Daoy (cell line): ENCODE measurements at places on chromosomes 6 and 20.

DNA sequence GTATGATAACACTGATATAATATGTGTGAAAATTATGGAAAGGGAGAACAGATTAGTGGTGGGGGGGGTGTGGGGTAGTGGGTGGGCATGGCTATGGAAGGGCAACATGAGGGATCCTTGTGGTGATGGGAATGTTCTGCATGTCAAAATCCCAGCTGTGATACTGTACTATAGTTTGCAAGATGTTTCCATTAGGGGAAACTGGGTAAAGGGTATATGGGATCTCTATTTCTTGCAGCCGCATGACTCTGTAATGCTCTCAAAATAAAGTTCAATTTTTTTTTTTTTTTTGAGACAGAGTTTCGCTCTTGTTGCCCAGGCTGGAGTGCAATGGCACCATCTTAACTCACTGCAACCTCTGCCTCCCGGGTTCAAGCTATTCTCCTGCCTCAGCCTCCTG lies 14.3 kb downstream of the ZBTB2 start:
- no peak for DNase-seq

DNA sequence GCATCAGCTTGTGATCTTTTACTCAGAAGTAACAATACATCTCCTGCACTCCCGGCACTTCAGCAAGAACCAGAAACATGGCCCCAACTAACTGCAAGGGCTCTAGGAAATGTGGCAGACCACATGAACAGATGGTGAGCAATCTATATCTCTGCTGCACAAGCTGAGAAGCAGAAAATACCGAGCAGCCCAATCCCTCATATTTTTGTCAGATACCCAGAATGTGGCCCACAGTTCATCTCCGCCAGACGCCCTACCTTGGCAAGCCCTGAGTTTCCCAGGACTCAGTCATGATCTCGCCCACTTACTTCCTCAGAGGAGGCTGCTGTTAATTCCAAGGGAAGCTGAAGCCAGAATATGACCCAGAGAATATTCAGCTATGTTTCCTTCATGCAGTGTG lies 63.1 kb upstream of the PHACTR1 start:
- DNase-seq: no peak

DNA sequence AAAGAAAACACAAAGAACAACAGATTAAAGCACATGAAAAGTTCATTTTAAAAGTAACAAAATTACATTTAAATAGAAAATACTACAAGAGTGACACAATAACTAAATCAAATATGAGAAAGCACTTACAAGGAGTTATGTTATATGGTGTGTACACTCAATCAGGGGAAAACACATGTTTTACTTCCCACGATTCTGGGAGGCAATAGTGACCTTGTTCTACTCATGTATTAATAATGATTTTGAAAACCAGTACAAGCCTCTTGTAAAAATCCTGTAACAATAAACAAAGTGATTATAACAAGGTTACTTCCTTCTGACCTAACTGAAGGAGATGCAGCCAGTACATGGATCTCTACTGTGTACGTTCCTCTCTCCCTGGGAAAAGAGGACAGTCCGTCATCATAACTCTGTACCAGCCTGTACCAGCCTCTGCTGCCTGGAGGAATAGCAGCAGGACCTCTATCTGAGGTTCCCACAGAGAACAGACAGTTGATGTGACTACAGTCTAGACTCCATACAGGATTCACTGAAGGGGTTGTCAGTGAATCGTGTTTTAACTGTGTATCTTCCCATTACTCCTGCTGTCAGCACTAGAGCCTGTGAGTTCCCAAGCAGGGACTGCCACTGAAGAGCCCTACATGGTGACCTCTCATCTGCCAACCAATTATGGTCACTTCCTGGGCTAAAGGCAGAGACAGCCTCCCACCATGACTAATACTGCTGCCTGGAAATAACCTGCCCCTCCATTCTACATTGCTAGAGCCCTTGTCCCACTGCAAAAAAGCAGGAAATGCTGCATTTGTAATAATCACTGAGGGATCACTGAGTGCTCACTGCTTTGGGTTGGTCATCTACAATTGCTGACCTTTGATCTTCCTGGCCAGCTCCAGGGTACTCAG lies 149.7 kb downstream of the KIF16B start:
- DNase-seq: peak; percentile 17

DNA sequence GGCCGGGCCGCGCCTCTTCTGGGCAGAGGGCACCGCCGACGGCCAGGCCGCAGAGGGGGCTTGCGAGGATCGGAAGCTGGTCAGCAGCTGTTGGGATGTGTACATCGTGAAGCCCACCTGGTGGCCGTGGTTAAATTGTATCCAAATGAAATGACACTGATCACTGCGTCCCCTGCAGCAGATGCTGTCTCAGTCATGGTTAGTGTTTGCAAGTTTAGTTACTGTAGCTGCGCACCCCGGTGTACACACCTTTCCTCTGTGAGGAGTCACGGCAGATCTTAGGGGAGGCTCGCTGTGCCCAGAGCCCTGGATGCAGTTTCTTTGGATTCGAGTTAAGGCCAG lies 653 bp downstream of the NAA20 start:
- no peak for DNase-seq

GRCh38 chr6:7674291-7674690 lies 51.6 kb upstream of the BMP6 start:
- no peak for DNase-seq

GRCh38 chr20:10357974-10358373 lies 76.0 kb downstream of the MKKS start:
- no peak for DNase-seq

DNA sequence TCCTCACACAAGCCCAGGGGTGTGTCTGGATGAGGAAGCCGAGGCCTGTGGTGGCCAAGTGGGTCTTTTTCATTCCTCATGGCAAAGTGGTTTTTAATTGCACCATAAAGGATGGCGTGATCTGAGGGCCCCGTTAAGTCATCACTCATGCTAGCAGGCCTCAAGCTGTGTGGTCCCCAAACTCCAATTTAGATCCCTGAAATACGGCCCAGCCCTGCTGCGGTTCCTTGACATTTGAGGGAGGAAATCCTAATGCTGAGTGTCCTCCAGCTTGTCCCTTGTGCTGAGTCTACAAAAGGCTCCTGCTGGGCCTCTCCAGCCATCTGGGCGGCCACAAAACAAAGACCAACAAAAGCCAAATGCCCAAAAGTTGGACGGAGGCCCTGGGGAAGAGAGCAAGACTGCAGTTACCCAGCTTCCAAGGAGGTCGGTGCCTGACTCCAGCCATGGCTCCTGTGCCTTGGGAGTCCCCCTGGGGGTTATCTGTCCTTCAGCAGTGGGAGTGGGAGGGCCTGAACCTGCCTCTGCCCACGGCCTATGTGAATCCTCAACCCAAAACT lies 162.3 kb upstream of the PDE10A start:
- DNase-seq: no peak

- no peak for DNase-seq
These were observed 40.2 kb upstream of the CD83 start for GRCh38 chr6:14077193-14077867.

DNA sequence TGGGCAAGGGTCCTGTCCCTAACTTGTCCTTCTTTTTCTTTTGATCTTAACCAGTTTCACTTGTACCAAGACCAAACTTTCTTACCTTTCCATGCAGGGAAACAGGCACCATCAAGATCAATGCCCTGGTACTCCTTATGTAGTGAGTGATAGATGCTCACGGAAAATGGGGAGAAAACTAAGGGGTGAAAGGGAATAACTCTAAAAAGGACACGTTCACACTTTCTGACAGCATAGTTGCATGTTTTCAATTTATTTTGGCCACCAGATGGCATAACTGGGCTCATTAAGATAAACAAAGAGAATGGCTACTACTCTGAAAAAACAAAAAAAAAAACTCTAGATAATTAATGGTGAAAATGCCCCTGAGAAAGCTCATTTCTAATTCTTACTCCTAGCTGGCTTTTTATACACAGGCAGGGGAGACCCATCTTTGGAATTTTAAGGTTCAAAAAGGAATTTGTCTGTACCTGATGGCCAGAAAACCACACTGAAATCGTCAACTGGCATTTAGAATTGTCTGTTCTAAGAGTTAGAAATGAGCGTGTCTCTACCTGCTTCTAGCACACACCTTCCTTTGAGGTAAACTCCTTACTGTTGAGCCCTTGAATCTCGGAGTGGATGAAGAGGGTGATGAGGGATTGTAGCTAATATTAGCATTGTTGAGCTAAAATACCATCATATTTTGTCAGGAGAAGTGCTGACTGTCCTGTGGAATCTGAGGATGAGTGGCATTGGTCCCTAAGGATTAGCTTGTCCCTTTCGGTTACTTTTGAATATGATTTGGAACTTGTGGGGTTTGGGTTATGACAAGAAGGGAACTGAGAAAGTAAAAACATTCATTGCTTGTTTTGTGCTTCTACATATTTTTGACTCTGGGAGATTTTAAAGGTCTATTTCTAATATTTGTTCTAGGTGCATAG lies 62.2 kb upstream of the DDR1 start:
- DNase-seq: peak; percentile 37

DNA sequence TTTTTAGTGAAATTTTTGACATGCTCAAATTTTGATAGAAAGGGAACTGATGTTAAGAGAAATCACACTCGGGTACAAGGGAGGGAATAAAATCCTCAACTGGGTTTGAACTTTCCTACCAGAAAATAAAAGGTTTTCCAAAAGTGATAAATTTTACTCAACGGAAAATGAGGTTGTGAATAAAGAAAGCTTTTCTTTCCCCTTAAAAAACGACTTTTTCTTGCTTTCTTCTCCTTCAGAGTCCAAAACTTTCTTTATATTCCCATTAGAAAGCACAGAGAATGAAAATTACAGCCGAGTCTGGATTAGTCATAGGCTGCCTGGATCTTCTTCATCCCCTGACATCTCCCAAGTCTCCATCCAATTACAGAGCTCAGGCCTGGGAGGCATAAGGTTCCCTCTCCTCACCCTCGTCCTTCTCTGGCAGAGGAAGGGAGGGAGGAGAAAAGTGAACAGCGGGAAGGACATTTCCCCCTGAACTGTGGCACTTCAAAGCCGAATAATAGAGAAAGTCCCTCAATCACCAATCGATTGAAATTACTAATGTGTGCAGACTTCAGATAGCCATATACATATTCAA lies 28.1 kb upstream of the QKI start:
- no peak for DNase-seq

DNA sequence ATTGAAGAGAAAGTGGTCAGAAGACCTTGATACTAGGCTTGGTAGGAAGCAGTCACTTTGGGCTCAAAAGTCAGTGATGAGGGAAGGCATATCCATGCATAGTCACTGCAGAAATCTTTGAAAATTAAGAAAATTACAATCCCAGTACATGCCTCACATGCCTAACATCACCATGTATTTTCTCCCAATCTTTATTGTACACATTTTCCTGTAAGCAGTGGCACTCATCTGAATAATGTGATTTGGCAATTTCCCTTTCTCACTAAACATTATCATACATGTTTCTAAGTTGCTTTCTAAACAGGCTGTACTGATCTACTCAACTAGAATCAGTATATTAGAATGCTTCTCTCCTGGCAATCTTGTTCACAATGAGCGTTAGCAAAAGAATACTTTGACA lies 280.7 kb upstream of the SUPT3H start:
- DNase-seq: no peak

DNA sequence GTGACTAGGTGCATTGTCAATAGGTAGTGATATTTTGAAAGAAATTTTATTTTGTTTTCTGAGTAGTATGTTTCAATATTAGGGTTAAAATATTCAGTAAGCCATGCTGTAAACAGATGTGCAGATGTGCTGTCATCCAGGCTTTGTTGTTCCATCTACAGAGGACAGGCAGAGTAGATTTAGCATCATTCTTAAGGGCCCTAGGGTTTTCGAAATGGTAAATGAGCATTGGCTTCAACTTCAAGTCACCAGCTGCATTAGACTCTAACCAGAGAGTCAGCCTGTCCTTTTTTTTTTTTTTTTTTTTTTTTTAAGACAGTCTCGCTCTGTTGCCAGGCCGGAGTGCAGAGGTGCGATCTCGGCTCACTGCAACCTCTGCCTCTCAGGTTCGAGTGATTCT lies 27.1 kb upstream of the BACH2 start:
- no peak for DNase-seq

GRCh38 chr6:89146718-89147700 lies 1.2 kb downstream of the PM20D2 start:
- peak; percentile 28 for DNase-seq

DNA sequence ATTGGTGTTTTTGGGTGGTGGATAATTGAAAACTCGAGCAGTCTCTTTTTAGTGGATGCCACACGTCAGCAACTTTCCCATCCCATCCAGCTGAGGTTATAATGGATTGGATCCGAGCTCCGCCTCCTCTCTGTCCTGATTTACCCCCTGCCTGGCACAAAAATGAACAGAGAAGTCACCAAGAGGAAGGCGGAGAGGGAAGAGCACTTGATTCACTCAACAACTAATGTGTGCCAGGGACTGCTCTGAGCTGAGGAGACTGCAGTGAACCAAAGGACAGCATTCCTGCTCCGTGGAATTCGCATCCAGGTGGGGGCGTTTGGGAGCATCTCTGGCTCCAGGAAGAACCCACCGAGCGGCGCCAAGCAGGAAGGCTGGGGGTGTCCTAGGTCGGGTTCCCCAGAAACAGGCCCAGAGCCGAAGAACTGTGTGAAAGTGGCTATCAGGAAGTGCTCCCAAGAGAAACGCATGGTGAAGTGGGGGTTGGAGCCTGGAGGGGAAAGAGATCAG lies 95.8 kb upstream of the NAA20 start:
- DNase-seq: no peak

GRCh38 chr20:25252230-25252651 lies 4.4 kb downstream of the PYGB start:
- no peak for DNase-seq

DNA sequence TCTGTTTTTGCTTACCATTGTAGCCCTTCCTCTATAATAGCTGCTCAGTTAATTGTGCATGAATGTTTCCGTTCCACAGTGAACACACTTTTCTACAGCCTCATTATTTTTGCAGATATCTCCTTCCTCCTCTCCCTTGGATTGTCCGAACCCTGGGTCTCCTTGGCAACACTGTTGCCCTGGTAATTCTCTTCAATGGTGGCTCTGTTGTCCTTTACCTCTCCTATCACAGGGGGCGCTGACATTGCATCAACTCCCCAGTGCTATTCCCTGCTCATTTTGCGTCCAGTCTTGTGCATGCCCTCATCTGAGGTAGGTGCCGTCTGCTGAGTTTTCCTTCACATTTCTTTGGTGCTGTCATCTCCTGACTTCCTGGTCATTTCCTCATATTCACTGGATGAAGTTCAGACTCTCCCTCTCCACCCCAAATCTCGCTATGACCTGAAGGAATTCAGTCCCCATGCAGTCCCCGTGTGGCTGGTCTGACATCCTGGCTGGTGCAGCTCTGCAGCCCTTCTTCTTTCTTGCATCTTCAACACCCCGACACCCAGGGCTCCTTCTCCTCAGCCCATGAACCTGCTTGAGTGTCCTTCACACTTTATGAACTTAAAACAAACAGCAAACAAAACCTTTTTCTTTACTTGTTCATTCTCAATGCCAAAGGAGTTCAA lies 21.1 kb downstream of the PHACTR2 start:
- DNase-seq: no peak

DNA sequence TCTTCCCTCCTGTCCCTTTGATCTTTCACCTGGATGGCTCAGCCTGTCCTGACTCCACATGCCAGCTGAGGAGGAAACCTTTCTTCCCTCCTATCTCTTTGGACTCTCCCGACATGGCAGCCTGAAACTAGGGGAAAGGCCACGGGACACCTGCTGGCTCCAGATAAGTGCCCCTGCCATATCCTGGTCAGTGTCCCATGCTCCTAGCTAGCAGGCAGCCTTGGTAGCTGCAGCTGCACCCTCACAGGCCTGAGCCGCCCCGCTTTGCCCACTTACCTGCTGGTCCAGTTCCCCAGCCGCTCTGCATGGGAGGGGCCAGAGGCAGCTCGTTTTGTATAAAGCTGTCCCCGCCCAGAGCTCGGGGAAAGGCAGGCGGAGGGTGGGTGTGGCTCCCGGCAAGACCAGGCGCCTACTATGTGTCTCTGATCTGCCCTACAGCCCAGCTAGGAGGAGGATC lies 7.4 kb upstream of the SLC52A3 start:
- no peak for DNase-seq

GRCh38 chr6:169188475-169188874 lies 65.2 kb downstream of the THBS2 start:
- DNase-seq: peak; percentile 79
